ENCODE measurements at places on chromosomes 16 and 17.

DNA sequence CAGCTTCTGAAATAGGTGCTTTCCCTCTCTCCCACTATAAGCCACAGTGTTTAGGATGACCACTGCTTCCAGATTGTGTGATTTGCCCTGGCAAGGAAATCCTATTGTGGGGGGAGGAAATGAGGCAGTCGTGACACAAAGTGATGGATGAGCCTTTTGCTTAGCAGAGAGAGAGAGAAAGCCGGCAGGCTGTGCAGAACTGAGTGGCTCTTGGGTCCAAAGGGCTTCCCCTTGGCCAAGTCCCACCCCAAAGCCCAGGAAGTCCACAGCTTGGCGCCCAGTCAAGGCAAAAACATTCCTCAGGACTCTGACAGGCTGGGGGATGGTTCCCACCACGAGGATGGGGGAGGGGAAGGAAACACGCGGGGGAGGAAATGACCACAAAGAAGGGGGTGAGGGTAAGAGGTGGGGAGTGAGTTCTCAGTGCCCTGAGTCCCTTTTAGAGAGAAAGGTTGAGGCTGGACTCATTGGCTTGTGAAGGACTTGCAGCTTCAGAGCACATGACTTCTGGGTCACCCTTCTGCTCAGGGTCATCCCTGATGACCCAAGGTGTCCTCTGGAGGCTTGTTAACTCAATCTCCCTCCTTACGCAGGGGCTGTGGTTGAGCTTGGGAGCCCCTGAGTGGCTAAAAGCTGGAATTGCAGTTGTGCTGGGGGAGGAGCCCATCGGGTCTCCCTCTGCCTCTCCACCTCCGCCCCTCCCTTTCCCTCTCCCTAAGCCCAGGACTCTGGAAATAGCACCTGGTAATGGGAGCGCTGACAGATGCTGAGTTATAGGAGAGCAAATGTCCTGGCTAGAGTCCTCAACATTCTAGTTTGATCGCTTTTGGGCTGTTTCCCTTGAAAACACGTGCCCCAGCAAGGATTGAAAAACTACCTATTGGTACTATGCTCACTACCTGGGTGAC is 10.3 kb upstream of the MSL1 start:
- DNase-seq, result peak; percentile 63

DNA sequence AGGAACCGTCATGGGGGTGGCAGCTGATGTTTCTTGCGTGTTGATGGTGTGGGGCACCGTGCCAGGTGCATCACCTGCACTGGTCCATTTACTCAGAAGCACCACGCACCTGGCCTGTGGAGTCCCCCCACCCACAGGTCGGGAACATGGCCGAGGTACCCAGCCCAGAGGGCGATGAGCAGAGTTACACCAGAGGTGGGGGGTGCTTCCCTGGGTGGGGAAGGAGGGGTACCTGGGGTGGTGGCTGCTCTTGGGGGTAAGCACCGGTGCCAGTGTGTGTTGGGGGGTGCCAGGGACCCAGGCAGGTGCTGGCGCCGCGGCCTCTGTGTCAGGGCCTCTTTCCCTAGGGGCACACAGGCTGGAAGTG is 5.0 kb upstream of the ZNF750 start:
- no peak for DNase-seq

DNA sequence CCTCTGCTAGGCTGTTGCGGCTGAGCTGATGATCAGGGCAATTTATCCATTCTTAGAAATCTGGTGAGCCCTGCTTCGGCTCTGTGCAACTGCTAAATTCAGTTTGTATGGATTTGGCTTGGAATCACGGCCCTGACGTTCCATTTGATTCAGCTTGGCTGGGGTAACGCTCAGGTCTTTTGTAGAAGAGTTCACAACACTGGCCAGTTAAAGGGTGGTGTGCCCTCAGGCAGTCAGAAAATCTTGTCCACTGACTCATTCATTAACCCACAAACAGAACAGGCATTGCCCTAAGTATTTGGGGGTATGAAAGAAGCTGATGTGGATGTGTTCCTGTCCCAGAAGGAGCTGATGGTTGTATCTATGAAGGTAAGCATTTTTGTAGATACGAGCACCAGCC is 53.9 kb downstream of the GNAO1 start:
- DNase-seq, result no peak

GRCh38 chr17:33220036-33220435 is 73.1 kb downstream of the ASIC2 start:
- DNase-seq, result no peak

GRCh38 chr17:45440161-45440778 is 7.6 kb upstream of the ARHGAP27 start:
- DNase-seq, result no peak

GRCh38 chr16:30368792-30369090 is 1.6 kb downstream of the TBC1D10B start:
- DNase-seq, result no peak

DNA sequence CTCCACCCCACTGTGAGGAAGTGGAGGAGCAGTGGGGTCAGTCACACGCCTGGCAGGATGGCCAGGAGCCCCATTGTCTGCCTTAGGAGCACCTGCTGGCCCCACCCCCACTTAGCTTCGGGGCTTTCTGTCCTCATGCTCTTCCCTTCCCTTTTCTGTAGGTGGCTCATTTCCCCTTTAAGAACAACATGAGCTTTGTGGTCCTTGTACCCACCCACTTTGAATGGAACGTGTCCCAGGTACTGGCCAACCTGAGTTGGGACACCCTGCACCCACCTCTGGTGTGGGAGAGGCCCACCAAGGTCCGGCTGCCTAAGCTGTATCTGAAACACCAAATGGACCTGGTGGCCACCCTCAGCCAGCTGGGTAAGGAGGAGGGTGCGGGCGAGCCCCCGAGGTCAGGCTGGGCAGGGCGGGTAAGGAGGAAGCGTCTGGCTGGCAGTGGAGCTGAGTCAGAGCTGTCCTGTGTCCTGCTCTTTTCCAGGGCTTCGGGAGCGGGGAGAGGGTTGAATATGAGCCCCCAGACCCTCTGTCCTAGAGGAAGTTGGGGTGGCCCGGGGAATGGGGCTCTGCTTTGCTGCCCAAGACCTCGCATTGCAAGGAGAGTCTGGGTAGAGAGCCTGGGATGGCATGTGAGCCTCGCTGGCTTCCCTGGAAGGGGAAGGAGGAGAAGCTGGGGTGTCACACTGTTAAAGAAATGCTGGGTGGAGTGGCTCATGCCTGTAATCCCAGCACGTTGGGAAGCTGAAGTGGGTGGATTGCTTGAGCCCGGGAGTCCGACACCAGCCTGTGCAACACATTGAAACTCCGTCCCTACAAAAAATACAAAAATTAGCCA is 9.2 kb upstream of the SERPINF1 start:
- DNase-seq, result no peak

DNA sequence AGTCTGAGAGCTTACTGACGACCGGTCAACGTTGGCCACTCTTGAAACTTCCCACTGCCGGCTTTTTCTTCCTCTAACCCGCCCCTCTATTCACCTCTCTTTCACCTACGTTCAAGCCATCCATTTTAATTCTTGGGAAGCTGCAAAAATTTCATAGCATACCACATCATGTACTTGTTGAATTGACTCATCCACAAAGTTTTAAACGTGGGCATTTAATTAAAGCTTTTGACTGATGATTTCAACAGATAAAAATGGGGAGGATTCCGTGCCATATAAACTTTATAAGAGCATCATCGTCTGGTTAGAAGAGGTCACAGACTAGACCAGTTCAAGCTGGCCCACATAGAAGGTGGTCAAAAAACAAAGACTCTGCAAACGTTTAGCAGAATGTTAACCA is 22.5 kb downstream of the VPS53 start:
- DNase-seq, result no peak

Data from NCI-H2107 (cell line).